ENCODE measurements at places on chromosomes 16 and 17.
A peak's percentile ranks its signal among the peaks of the same experiment; 100 is the strongest.

GRCh38 chr17:49725452-49726130 is 17.8 kb upstream of the SLC35B1 start:
- no peak for DNase-seq

GRCh38 chr17:16909472-16910246 is 62.3 kb downstream of the TNFRSF13B start:
- no peak for DNase-seq

- no peak for DNase-seq
Observed at GRCh38 chr16:27381974-27382855, 19.8 kb upstream of the IL21R start.

DNA sequence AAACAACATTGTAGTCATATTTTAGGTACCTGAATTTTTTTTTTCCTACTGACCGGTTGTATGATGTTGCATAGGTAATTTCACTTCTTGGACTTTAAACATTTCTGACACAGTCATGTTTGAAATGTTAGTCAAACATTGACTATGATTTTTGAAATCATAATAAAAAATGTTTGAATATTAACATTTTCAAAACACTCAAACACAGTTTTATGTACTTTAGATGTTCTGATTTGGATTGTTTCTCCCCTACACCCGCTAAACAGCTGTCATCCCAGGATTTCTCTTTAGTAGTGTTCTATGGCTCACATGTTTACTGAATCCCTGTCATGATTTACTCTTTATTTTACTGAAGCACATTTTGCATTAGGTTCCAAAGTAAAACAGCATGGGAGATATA is 102.9 kb upstream of the NPEPPS start:
- DNase-seq, result no peak

DNA sequence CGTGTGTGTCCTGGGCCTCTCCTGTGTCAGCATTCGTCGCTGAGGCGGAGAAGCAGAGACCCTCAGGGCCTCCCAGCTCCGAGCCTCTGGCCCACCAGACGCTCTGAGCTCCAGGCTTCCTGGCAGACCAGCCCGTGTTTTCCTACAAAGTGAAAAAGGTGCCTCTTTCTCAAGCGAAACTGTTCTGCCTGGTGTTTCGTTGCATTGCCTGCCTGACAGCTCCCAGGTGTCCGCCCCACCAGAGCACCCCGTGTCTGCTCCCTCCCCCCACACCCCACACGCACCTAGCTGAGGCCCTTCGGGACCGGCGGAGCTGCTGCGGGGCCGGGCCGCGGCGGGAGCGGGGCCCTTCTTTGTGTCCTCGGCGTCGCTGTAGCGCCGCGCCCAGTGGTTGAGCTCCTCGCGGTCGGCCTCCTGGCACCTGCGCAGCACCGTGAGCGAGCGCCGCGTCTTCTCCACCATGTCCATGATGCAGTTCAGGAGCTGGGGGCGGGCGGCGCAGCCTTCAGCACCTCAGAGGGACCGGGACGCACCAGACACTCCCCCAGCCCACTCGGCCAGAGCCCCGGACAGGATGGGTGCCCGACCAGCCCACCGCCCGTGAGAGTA is 14.7 kb upstream of the PABPN1L start:
- DNase-seq, result no peak

DNA sequence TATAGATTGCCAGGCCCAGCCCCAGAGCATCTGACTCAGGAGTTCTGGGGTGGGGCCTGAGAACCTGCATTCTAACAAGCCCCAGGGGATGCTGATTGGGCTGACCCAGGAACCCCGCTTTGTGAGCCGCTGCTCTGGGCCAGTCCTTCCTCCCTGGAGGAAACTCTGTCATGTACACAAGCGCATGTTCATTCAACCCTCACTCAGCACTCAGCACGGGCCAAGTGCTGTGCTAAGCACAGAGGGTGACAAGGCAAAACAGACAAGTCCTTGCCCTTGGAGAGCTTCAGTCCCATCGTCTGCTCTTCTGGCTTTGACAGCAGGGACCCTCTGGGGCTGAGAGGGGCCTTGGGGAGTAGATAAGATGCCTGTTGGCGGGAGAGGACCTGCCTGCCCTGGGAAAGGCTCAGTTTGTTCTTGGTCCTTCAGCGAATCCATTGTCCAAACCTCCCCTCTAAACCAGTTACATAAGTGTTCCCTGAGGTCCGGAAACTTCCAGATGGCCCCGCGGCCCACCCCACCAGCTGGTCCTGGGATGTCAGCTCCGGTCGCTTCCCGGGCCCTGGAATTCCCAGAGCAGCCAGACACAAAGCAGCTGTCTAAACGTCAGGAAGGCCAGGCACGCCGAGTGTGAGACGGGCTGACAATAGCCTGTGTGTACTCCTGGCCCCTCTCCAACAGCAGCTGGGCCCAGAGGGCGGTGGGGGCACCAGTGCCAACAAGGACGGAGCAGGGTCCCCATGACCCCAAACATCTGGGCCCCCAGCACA is 88.8 kb downstream of the ZDHHC7 start:
- no peak for DNase-seq

- DNase-seq, result peak; percentile 49
Observed at GRCh38 chr17:4004517-4005295, 40.5 kb upstream of the ATP2A3 start.

- DNase-seq, result no peak
Observed at GRCh38 chr16:89695875-89696669, 5.4 kb downstream of the SPATA2L start.

DNA sequence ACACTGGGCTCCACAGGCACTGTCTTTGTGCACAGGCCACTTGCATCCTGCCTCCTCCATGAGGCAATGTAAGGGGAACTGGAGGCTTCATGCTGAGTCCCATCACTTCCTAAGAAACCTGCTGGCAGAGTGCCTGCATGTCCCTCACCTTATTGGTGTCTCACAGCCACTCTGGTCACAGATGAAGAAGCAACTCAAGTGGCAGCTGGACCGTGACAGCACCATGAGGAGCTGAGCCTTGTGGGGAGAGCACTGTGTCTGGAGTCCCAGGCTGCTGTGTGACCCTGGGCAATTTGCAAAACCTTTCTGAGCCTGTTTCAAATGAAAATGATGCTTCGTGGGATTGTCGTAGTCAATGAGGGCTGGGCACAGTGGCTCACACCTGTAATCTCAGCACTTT is 19.5 kb downstream of the ANKRD40 start:
- DNase-seq, result no peak

- no peak for DNase-seq
Observed at GRCh38 chr16:56985962-56986360, 3.4 kb upstream of the NLRC5 start.

- DNase-seq, result no peak
Observed at GRCh38 chr16:75957870-75958269, 231.6 kb upstream of the CPHXL start.

DNA sequence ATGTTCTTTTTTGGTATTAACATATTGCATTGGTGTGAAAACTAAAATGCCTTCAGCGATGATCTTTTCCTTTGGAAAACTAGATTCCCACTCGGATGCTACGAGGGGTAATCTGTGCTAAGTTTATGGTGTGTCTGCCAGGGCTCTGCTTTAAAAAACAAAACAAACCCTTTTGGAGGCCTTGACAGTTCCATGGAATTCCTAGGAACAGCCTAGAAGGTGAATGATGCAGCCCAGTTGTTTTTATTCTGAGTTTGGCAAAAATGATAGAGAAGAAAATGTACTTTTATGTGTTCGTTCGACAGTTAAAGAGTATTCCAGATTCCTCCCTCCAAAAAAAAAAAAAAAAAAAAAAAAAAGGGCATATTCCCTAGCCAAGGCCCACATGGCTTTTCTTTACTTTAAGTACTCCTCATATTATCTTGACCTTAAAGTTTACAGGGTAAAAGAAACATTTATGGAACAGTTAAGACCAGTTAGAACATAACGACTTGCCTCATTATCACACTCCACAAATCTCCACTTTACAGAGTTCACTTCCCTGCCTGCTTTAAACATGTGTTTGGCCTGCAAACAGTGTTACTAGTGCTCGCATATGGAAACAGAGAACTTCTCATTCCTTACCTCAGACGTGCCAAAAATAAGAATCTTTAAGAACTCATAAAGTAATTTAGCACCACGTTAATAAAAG is 159.1 kb downstream of the WWOX start:
- no peak for DNase-seq

DNA sequence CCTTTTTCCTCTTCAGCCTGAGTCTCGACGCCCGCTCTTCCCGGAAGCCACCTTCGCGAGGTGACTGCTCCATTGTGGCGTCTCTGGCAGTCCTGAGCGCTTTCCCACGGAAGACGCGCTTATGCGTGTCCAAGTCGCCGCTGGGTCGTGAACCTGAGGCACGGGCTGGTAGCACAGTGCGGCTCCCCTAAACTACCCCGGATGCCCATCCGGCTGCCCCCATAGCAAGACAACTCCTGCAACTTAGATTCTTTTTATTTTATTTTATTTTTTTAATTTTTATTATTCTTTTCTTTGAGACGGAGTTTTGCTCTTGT is 2.1 kb upstream of the ESRP2 start:
- peak; percentile 23 for DNase-seq

DNA sequence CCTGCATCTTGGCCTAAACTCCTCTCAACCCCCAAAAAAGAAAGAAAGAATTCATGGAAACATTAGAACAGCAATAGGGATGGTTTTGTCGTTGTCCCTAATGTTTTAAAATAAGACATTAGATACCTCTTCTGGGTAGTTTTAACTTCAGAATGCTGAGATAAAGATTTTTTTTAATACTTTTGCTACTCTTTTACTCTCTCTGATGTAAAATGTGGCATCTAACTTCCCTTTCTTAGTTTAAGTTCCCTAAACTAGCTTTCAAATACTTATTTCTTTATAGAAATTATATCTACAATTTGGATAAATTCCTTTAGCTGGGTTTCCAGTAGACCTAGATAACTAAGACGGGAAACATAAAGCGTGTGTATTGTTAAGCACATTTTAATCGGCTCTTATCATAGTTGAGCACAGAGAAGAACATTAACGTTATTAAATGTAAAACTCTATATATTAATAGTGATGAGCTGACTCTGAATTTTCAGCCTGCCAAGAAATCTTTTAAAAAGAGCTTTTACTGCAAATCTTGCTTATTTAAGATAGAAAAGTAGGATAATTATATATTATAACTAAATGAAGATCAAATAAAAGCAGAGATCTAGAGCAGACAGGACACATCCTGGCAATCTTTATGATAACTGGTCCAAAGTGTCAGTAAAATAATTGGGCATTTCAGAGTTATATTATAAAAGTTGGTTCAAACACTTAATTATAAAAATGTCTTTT is 183.2 kb downstream of the CYB561 start:
- no peak for DNase-seq

DNA sequence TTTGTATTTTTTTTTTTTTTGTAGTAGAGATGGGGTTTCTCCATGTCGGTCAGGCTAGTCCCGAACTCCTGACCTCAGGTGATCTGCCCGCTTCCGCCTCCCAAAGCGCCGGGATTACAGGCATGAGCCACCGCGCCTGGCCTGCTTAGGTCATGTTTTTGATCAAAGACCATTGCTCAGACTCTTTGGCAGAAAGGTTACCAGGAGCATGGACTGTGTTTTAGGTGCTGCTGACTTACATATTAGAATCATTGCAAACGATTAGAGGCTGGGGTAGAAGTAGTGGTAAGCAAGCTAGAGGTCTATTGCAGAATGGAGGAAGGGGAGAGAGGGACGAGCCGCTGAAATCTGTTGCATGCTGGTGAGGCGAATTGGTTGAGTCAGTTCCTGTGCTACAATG is 79.8 kb downstream of the TANGO6 start:
- no peak for DNase-seq

DNA sequence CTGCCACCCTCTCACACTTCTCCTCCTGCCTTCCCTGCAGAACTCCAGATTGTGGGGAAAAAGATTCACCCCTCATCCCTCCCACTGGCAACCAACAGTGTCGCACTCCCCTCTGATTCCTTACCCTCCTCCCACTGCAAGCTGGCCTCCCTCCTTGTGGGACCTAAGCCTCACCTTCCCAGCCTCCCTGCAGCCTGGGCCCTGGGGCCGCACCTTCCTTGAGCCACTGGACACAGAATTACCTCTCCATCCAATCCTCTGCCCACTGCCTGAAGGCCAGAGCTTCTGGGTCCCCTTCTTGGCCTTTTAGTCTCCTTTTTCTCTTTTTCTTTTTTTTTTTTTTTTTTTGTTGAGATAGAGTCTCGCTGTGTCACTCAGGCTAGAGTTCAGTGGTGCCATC is 33.9 kb downstream of the NGFR start:
- no peak for DNase-seq

DNA sequence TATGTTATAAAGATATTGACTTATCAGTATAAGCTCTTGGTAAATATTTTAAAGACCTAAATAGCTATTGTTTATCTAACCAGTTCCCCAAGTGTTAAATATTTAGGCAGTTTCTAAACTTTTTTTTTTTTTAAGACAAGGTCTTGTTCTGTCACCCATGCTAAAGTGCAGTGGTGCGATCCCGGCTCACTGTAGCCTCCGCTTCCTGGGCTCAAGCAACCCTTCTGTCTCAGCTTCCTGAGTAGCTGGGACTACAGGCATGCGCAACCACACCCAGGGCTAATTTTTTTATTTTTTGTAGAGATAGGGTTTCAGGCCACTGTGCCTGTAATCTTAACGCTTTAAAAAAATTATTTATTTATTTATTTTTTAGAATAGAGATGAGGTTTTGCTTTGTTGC is 43.5 kb downstream of the SNX29 start:
- DNase-seq, result no peak

- DNase-seq, result no peak
Observed at GRCh38 chr16:22924492-22924891, 110.5 kb downstream of the HS3ST2 start.

DNA sequence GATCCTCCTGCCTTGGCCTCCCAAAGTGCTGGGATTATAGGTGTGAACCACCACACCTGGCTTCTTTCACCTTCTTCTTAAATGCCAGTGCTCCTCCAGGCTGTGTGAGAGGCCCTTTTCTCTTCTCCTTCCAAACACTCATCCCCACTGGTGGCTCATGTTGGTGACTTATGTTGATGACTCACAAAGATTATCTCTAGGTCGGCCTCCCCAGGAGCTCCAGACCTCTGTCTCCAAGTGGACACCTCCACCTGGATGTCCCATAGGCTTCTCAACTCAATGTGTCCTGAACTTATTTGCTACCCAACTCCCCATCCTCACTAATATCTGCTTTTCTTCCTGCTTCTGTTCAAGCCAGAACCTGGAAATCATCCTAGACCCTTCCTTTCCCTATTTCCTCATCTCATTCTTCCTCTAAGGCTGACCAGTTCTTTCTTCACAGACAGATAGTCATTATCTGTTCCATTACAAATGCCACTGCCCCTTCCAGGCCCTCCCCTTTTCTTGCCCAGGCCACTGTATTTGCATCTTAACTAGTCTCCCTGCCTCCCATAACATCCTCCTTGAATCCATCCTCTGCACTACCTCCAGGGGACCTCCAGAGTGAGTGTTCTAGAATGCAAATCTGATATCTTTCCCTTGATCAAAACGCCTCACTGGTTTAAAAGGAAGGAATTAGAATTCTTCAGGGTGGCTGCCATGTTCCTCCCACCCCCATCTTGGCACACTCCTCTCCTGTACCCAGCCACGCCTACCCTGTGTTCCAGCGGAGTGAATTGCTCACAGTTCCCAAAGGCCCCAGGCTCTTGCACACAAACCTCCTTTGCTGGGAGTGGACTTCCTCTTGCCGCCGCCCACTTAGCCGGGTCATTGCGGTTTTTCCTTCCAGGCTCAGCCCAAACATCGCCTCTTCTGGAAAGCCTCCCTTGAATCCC is 34.8 kb upstream of the FBXO47 start:
- no peak for DNase-seq
